Endothelial cell of umbilical vein (primary cell): ENCODE measurements at places on chromosomes 4 and X. TPM values are rescaled to one million over a fixed set of nuclear protein-coding genes. Genes with fewer than 3 reads are reported as not detected.

DNA sequence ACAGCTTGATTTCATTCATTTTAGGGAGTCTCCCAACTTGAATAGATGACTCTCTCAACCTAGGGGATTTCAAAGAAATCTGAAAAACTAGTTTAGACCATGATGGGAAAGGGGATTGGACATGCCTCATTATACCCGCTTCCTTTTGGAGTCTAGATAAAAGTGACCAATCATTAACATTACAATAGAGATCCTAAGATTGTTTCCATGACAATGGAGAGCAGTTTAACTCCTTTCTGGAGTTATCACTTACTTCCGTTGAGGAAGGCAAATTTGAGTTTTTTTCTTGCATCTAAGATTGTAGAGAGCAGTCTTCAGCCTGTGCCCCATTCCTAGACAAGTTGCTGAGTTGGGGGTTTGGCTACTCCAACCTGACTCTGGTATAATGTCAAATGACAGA lies 11.4 kb upstream of the IL15 start:
- no peak for DNase-seq

Gene TEC
- 0.86 and 0.97 TPM in 2 replicates for total RNA-seq

Gene GUCY2F
- total RNA-seq, result not detected in 2 replicates

Gene C4orf54
- total RNA-seq, result not detected in 2 replicates

GRCh38 chr4:103074744-103075434 lies 1.7 kb downstream of the SLC9B2 start:
- DNase-seq, result peak; percentile 14

- no peak for DNase-seq
Observed at GRCh38 chrX:53159184-53159583, 65.2 kb downstream of the KANTR start.

- DNase-seq, result no peak
Observed at GRCh38 chrX:48909703-48910294, 1.6 kb downstream of the SLC35A2 start.

Gene MAGEB17
- not detected in 2 replicates for total RNA-seq

Gene TEX11
- total RNA-seq, result not detected in 2 replicates
